ENCODE measurements at places on chromosomes 2 and 18.

DNA sequence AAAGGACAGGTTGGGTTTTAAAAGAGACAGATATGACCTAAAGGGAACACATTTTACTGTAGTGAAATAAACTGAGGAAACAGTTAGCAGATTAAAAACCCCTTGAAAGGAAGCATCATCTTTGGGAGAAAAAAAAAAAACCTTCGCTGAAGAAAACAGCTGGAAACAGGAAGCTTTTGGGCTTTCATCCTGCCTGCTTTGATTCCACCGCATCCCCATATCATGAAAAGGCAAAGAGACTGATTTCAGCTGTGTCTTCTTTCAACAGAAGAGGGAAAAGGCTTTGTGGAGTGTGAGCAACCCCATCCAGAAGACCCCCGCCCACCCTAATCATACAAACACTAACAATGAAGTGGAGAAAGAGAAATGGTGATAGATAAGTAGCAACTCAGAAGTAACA lies 86.4 kb downstream of the TCF4 start:
- no peak for DNase-seq

DNA sequence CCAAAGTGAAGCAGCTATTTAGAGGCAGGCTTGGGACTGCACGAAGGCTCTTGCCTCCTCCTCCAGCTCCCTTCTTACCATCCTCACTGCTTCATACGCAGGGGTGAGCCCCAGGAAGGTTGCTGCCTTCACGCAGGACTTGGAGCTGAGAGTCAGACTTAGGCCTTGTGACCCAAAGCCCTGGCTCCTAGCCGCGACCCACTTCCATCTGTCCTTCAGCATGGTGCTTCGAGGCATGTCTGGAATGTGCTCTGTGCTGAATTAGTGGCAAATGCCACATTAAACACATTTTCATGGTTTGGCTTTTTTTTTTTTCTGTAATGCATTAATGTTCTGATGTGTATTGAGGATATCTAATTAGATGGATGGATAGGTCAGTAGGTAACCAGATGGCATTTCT lies 37.5 kb downstream of the ITGB1BP1 start:
- DNase-seq = no peak

DNA sequence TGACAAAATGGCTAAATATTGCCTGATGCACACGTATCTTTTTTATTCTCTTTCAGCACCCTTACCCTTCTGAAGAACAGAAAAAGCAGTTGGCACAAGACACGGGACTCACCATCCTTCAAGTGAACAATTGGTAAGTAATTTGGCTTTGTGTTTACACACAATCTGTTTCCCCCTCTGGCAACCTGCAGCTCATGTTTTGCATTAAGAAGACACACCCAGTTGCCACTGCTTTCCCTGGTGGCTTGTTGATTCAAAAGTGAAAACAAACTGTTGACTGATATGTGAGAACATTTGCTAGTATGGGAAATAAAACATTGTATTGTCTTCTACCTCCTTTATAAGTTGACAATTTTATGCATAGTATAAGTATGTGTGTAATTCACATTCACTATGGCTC lies 113.0 kb downstream of the MEIS1 start:
- no peak for DNase-seq

GRCh38 chr2:62871506-62871905 lies 166.0 kb downstream of the EHBP1 start:
- no peak for DNase-seq

DNA sequence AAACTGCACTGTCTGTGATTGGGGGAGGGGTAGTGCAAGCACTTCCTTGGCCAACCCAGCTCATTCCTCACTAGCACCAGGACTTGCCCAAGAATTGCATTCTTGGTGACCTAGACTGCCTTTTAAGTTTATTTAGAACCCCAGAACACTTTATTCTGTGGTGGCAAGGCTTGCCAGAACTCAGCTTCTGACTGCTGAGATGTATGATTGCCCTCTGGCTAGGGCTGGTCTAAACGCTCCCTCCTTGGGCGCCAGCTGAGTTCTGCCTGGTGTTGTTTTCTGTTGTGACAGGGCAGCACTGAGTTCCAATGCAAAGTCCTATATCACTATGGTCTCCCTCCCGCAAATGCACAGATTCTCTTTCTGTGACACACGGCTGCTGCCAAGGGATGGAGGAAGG lies 247.7 kb downstream of the ZNF385B start:
- no peak for DNase-seq

- no peak for DNase-seq
Observed at GRCh38 chr18:70289351-70290312, 787 bp downstream of the SOCS6 start.

DNA sequence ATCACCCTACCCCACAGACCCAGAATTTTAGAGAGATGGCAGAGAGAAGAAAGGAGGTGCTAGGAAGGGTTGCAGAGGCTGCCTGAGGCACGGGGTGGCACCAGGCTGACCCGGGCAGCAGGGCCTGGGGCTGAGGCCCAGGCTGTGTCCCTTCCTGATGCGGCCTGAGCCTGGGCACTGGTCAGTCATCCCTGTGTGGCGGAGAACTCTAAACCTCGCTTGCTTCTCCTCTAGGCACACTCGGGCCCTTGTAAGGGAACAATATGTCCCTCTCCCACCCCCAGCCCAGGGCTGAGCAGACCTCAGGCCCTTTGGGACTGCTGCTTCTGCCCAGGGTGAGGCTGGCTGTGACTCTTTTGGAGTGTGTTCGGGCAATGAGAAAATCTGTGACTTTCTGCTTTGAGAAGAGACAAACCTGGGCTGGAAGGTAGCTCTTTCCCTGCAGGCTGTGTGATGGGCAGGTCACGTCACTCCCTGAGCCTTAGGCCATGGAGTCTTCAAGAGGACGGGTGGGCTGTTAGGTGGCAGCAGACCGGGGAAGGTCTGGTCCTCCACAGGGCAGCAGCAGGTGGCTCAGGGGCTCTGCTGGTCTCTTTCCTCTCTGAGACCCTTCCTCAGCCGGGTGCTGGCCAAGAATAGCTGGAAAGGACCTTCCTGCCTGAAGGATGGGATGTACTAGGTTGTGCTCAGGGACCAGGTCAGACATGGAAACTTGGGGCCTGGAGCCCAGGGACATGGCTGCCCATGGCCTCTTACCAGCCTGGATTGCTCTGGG lies 96.8 kb downstream of the GLI2 start:
- no peak for DNase-seq

GRCh38 chr18:60044290-60045006 lies 144.7 kb downstream of the PMAIP1 start:
- DNase-seq = no peak

DNA sequence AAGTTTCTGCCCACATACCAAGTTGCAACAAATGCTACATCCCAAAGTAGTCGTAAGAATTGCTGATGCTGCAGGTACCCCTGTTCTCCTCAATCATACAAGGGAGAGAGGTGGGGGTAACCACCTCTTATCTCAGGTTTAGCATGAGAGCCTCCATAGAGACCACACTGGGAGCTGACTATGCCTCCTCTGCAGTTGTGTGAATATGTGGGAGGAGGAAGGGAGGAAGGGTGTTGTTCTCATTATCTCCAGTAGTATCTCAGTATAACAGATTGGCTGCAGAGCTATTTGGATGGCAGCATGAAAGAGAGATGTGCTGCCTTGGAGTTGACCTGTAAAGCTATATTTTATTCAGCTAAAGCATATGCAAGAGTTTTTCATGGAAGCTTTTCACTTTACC lies 690.7 kb downstream of the KCNJ3 start:
- no peak for DNase-seq

DNA sequence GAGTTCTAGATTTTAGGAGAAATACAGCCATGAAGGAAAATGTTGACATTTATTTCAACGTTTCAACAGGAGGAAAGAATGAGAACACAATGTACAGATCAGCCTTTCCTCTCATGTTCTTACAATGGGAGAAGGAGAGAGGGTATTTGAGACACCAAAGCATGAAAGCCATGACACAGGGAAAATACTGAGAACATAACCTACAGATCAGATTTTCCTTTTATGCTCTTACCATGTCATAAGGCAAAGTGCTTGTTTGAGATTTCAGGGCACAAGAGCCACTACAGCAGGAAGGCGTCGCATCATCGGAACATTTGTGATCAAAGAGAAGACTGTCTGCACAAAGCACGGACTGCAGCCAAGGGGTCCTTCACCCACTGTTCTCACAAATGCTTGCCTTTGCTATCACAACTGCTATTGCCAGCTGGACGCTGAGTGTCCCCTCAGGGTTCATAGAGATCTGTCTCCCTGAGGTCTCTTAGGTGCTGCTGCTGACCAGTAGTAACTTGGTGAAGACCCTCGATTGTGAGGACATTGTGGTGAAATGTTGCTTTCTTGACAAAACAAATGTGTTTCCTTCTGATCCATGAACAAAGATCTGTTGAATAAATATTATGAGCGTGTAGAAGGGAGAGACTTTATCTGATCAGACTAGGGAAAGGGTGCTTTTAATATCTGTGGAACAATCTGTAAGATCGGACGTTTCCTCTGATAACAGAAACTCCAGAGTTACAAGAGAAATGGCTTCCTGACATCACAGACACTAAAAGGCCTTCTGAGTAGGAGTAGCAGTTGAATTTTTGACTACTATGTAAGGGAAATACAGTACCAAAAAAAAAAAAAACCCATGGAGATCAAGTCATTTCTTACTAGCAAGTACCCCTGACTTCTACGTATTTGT lies 6.4 kb upstream of the IL1RL1 start:
- no peak for DNase-seq

GRCh38 chr2:191571163-191571769 lies 106.7 kb upstream of the NABP1 start:
- peak; percentile 19 for DNase-seq

DNA sequence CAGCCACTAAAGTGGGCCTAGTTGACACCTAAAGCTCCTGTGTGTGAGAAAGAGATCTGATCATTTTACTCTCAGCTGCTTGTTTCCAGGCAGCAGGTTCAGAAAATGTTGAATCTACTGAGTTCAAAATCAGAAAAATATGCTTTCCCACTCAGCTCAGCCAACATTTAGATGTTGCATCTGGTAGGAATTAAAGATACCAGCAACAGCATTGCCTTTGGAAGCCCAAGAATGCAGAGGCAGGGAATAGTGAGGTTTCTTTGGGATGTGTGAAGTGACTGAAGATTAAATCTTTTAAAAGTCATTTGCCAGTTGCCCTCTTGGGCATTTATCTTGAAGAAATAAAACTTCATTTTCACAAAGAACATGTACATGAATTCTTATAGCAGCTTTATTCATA lies 33.9 kb upstream of the DOCK10 start:
- DNase-seq = no peak

GRCh38 chr2:44744961-44745892 lies 196.3 kb upstream of the SIX3 start:
- DNase-seq = no peak

GRCh38 chr18:30658306-30658705 lies 384.2 kb downstream of the DSC3 start:
- no peak for DNase-seq

- DNase-seq = no peak
Observed at GRCh38 chr2:85635636-85636035, 19.6 kb downstream of the USP39 start.

DNA sequence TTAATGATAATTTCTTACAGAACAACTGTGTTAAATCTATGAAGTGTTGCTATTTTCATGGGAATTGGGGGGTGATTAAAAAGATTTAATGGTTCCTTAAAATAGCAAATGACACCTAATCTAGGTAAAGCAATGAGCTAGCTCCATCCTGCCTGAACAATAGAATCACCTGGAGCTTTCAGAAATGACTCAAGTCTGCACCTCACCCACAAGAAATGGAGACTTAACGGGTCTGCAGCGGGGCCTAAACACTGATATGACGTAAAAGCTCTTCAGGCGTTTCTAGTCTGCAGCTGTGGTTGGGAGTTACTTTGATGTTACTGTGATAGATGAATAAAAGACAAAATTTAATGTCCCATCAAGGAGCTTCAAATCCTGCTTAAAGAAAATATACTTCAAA lies 328.2 kb downstream of the RND3 start:
- DNase-seq = no peak

Measured in hematopoietic multipotent progenitor cell treated with erythropoietin and hydrocortisone succinate and interleukin-3 and kit ligand, for 17 days (in vitro differentiated cells).